ENCODE measurements at places on chromosomes 7 and 10. TPM values are rescaled to one million over a fixed set of nuclear protein-coding genes. Genes with fewer than 3 reads are reported as not detected.

DNA sequence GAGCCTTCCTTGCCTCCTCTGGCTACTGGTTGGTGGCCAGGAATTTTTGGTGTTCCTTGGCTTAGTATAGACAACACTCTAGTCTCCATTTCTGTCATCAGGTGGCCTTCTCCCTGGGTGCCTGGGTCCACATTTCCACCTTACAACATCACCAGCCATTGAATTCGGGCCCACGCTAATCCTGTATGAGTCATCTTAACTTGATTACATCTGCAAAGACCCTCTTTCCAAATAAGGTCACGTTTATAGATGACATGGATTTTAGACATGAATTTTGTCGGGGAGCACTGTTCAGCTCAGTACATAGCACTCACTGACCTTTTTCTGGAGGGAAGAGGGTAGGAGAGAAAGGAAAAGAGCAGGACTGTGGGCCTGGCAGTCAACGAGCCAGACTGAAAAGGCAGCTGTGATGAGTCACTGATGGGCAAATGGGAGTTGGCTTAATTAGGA, 39.4 kb downstream of the MMRN2 start:
- H3K27ac ChIP-seq, result no peak overlapping the region
- H3K4me3 ChIP-seq, result no peak overlapping the region
- H3K4me1 ChIP-seq, result no peaks in the 10 kb centered on the region

OR6B1 gene
- total RNA-seq, result not detected

DNA sequence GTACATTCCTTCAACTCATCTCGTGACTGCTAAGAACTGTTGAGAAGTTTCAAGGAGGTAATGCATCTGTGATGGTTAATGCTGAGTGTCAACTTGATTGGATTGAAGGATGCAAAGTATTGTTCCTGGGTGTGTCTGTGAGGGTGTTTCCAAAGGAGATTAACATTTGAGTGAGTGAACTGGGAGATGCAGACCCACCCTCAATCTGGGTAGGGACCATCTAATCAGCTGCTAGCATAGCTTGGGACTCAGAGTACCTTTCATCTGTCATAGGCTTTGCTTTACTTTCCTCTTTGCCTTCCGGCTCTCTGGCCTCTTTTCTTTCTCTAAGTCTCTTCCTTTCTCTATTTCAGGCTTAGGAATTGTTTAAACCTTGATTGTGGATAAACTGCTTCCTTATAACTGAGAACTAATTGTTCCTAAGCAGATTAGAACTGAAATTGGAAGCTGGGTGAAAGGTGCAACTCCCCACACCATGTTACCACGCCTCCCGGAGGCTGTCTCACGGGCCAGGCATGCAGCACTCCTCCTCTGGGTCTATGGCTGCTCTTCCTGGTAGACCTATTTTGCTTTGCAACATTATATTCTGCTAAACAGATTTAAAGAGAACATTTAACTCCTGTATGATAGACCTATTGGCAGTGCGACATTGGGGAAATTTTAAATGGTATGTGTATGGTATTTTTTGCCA, 298.2 kb downstream of the CCSER2 start:
- no peak overlapping the region for H3K27ac ChIP-seq
- no peak overlapping the region for H3K4me3 ChIP-seq
- H3K4me1 ChIP-seq, result no peaks in the 10 kb centered on the region
- no peaks in the 10 kb centered on the region for H3K27me3 ChIP-seq
- H3K36me3 ChIP-seq, result no peaks in the 10 kb centered on the region

- peaks cover 6% of the 10 kb centered on the region for H3K4me1 ChIP-seq
- H3K27ac ChIP-seq, result no peak overlapping the region
- H3K36me3 ChIP-seq, result peaks cover 34% of the 10 kb centered on the region
- no peak overlapping the region for H3K4me3 ChIP-seq
- DNase-seq, result no peak
These were observed 4.8 kb upstream of the ZNF783 start for GRCh38 chr7:149257146-149257545.

TMEM273 gene
- total RNA-seq, result 29.4 TPM

GPR37 gene
- not detected for total RNA-seq

- H3K27me3 ChIP-seq, result no peaks in the 10 kb centered on the region
- no peak for DNase-seq
- no peak overlapping the region for H3K4me3 ChIP-seq
- H3K36me3 ChIP-seq, result no peaks in the 10 kb centered on the region
These were observed 112.9 kb upstream of the LYZL2 start for GRCh38 chr10:30742471-30742870.

GRCh38 chr7:94741179-94741578, 85.2 kb upstream of the SGCE start:
- H3K27ac ChIP-seq, result no peak overlapping the region
- H3K36me3 ChIP-seq, result no peaks in the 10 kb centered on the region
- H3K4me1 ChIP-seq, result no peaks in the 10 kb centered on the region
- DNase-seq, result no peak
- H3K4me3 ChIP-seq, result no peak overlapping the region

DNA sequence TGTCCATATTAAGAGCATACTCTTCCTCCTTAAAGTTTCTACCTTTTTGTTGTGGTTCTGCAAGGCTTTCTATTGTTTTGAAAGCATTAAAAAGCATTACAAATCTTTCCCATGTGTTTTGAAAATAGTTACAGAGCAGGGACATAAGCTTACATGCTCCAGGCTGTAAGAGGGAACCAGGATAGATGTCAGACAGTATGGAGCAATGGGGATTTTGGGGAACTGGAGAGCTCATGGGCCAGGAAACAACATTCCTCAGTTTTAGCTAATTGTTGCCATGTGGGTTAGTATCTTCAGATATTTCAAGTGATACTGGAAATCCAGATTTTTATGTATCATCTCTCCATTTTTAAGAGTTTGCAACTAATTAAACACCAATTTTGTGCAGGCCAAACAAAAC, 3.5 kb downstream of the MDFIC start:
- no peak for DNase-seq
- no peaks in the 10 kb centered on the region for H3K27me3 ChIP-seq
- H3K4me1 ChIP-seq, result peaks cover 9% of the 10 kb centered on the region
- H3K4me3 ChIP-seq, result no peak overlapping the region
- peak overlapping the region; percentile 23 for H3K27ac ChIP-seq
- H3K36me3 ChIP-seq, result no peaks in the 10 kb centered on the region

GRCh38 chr7:90453259-90453891, 16.1 kb upstream of the PTTG1IP2 start:
- DNase-seq, result no peak
- no peaks in the 10 kb centered on the region for H3K36me3 ChIP-seq
- H3K4me1 ChIP-seq, result no peaks in the 10 kb centered on the region
- no peak overlapping the region for H3K27ac ChIP-seq

GRCh38 chr10:124629415-124629814, 114.8 kb downstream of the FAM53B start:
- H3K4me1 ChIP-seq, result peaks cover 86% of the 10 kb centered on the region
- no peaks in the 10 kb centered on the region for H3K36me3 ChIP-seq
- no peaks in the 10 kb centered on the region for H3K27me3 ChIP-seq
- peak overlapping the region; percentile 57 for H3K27ac ChIP-seq

- H3K36me3 ChIP-seq, result no peaks in the 10 kb centered on the region
- no peak overlapping the region for H3K27ac ChIP-seq
- H3K4me3 ChIP-seq, result no peak overlapping the region
- H3K27me3 ChIP-seq, result no peaks in the 10 kb centered on the region
- H3K4me1 ChIP-seq, result no peaks in the 10 kb centered on the region
These were observed 103.3 kb upstream of the CHST15 start for GRCh38 chr10:124196659-124197058.

- no peak overlapping the region for H3K4me3 ChIP-seq
- H3K27ac ChIP-seq, result no peak overlapping the region
- DNase-seq, result no peak
- H3K36me3 ChIP-seq, result no peaks in the 10 kb centered on the region
These were observed 3.2 kb upstream of the CHRM2 start for GRCh38 chr7:136865236-136865635.

- H3K4me3 ChIP-seq, result no peak overlapping the region
- no peak for DNase-seq
- no peak overlapping the region for H3K27ac ChIP-seq
These were observed 66.4 kb downstream of the ASAH2B start for GRCh38 chr10:50805981-50806622.

INHBA gene
- 0.65 TPM for total RNA-seq

- H3K27ac ChIP-seq, result no peak overlapping the region
- no peak overlapping the region for H3K4me3 ChIP-seq
- no peaks in the 10 kb centered on the region for H3K36me3 ChIP-seq
- no peak for DNase-seq
- no peaks in the 10 kb centered on the region for H3K27me3 ChIP-seq
These were observed 50.9 kb downstream of the CALML3 start for GRCh38 chr10:5575482-5576153.

DNA sequence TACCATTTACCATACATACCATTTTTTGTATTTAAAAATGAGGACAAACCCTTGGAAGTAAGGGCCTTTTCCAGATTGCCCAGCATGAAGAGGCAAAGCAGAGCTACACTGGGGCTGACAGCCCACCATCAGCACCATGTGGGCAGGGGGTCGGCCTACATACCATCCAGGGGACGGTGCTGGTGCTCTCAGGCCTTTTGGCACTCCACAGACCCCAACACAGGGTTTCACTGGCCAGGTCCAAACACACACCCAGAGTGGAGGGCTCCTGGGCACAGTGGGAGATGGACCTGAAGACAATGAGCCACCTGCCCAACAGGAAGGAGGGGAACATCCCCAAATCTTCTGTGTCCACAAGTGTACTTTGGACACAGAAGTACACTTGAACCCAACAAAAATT, 69.2 kb upstream of the CAMK2B start:
- no peaks in the 10 kb centered on the region for H3K27me3 ChIP-seq
- H3K27ac ChIP-seq, result no peak overlapping the region
- H3K4me3 ChIP-seq, result no peak overlapping the region

- no peak overlapping the region for H3K27ac ChIP-seq
- no peak for DNase-seq
- peaks cover 8% of the 10 kb centered on the region for H3K4me1 ChIP-seq
- H3K36me3 ChIP-seq, result no peaks in the 10 kb centered on the region
These were observed 55.6 kb downstream of the CLIP2 start for GRCh38 chr7:74344786-74345185.

ARPC1A gene
- 38.1 TPM for total RNA-seq

DNA sequence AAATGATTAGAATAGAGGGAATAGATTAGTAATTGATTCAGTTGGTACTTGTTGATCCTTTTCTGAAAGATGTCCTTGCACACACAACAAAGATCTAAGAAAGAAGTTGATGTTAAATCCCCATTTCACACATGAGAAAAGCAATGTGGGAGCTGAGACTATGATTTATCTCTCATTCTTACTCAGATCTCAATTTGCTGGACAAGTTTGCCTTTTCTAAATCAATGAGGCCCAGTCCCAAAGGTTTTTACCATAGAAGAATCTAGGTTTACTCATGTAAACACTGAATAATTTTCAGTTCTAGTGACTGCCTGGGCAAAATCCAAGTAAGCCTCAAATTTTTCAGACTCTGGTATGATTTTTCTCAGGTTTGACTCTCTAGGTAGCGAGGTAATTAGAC, 25.5 kb upstream of the PLXNA4 start:
- DNase-seq, result no peak
- no peaks in the 10 kb centered on the region for H3K36me3 ChIP-seq
- peaks cover 3% of the 10 kb centered on the region for H3K27me3 ChIP-seq
- no peaks in the 10 kb centered on the region for H3K4me1 ChIP-seq
- no peak overlapping the region for H3K4me3 ChIP-seq
- no peak overlapping the region for H3K27ac ChIP-seq

GRCh38 chr10:13943735-13944398, 357.1 kb downstream of the PRPF18 start:
- H3K4me3 ChIP-seq, result no peak overlapping the region
- DNase-seq, result no peak
- H3K27ac ChIP-seq, result no peak overlapping the region
- no peaks in the 10 kb centered on the region for H3K36me3 ChIP-seq
- H3K4me1 ChIP-seq, result no peaks in the 10 kb centered on the region

PAOX gene
- 5.5 TPM for total RNA-seq

- no peaks in the 10 kb centered on the region for H3K36me3 ChIP-seq
- no peak for DNase-seq
- H3K27ac ChIP-seq, result no peak overlapping the region
- no peak overlapping the region for H3K4me3 ChIP-seq
These were observed 143.2 kb downstream of the WNT2 start for GRCh38 chr7:117179701-117180100.

GRCh38 chr7:68936471-68937035, 661.7 kb upstream of the AUTS2 start:
- H3K4me1 ChIP-seq, result no peaks in the 10 kb centered on the region
- no peak for DNase-seq
- no peak overlapping the region for H3K27ac ChIP-seq
- H3K36me3 ChIP-seq, result no peaks in the 10 kb centered on the region
- no peak overlapping the region for H3K4me3 ChIP-seq

EPDR1 gene
- total RNA-seq, result 1.4 TPM

MMD2 gene
- not detected for total RNA-seq

DNA sequence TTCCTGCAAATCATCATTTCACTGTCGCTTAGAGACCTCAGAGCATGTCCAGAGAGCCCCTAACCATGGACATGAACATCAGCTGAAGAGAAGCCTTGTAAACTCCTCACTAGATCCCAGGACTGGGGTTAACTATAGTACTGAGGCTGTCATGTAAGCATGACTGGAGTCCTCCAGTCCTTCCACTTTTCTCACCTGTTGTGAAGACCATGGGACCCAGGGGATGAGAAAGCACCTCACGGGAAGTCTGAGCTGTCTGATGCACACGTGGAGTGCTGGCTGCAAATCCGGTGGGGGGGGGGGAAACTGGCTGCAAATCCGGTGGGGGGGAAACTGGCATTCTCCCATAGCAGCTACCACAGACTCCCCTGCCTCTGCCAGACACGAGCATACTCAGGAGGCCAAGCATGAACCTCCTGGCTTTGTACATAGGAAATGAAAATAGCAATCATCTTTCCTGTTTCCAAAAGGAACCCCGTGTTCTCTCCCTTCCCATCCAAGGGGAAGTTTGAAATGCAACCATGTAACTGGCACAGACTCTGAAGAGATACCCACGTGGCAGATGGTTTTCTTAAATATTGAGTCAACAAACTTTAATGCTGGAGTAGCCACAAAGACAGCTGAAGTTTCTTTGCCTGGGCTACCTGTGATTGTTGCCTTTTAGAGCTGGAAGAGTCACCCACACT, 261.4 kb downstream of the ZMYND11 start:
- peaks cover 18% of the 10 kb centered on the region for H3K4me1 ChIP-seq
- no peak overlapping the region for H3K27ac ChIP-seq

DNA sequence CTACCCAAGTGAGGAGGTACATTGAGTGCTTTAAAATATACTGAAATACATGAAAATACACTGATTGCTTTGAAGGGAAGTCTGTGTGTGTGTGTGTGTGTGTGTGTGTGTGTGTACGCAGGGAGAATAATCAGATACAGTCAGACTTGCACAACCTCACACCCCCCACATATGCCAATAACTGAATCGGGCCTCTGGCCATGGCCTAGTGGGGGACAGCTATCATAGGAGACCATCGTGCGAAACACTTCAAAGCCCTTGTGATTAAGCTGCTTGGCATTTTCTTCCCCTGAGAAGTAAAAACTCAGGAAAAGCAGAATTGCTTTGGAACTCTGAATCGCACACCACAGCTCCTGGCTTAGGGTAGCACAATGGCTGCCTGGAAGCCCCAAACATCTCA, 135.1 kb downstream of the C10orf105 start:
- H3K4me1 ChIP-seq, result no peaks in the 10 kb centered on the region
- no peak overlapping the region for H3K4me3 ChIP-seq
- H3K36me3 ChIP-seq, result no peaks in the 10 kb centered on the region
- H3K27ac ChIP-seq, result no peak overlapping the region

DNA sequence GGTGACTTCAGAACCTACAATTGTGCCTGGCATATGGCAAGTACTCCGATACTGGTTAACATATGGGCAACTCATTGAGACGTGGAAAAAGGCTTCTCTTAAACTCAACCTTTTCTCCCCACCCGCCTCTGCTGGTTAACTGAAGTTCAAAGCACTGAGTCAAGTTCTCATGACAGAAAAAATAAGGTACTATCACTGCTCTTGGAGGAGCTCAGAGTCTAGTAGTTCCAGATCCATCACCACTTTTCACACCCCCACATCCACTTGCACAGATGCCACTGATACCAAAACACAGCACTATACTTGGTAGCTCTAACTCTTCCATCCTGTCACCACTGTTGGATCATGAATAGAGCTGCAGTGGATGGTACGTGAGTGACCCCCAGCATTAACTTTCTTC, 36.2 kb downstream of the CCDC6 start:
- no peaks in the 10 kb centered on the region for H3K27me3 ChIP-seq
- no peak overlapping the region for H3K27ac ChIP-seq

Measured in natural killer cell (primary cell).